ENCODE measurements at places on chromosomes 6 and 20.

GRCh38 chr6:37624606-37625574 lies 72.8 kb downstream of the MDGA1 start:
- peak; percentile 71 for DNase-seq

DNA sequence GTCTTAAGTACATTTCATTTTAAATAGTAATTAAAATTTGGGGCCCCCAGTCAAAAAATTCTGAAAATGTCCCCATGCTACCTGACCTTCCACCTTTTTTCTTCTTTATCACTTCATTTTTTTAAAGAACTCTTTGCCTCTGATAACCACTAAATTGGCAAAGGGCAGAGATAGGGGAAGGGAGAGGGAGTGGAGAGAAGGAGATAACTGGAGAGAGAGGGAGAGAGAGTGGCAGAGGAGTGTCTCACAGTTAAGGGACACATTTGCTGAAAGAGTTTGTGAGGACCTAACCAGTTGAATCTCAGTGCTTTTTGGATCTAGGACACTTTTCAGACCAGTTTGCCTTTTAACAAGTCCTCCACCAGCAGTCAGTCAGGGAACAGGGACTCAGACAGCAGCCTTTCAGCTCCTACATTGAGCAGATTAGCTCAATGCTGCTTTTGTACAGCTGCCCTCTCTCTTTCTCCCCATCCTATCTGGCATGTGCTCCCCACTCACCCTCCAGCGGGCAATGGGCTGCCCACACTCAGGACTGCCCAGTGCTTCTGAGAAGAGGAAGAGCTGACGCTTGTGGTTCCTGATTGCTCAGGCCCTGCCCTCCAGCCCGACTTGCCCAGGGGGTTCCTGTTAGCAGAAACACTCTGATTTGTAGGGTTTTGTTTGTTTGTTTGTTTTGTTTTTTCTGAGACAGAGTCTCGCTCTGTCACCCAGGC lies 14.4 kb downstream of the ARMC2 start:
- DNase-seq, result no peak

GRCh38 chr6:150068720-150069648 lies at the start of gene ULBP3:
TSS of gene ULBP3 (minus strand) at chr6:150069121. CDS start at chr6:150069066, 55 bp downstream.
- peak; percentile 95 for DNase-seq

- DNase-seq, result peak; percentile 29
Observed at GRCh38 chr20:64116016-64116415, 8.7 kb upstream of the NPBWR2 start.

DNA sequence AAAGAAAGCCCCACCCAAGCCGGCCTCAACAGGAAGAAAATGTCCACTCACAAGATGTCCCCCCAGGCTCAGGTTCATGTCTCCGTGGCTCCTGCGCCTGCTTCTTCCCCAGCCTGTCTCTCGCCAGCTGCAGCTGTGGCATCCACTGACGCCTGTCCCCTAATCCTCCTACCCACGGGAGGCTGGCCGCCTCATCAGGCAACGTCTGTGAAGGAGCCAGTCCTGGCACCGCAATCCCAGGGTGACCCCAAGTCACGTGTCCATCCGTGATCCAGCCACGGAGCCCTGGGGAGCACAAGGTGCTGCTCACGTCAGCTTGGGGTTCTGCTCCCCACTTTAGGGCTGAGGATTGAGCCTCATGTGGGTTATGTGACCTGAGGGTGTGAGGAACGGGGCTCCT lies 640.3 kb downstream of the CDH26 start:
- DNase-seq, result no peak

DNA sequence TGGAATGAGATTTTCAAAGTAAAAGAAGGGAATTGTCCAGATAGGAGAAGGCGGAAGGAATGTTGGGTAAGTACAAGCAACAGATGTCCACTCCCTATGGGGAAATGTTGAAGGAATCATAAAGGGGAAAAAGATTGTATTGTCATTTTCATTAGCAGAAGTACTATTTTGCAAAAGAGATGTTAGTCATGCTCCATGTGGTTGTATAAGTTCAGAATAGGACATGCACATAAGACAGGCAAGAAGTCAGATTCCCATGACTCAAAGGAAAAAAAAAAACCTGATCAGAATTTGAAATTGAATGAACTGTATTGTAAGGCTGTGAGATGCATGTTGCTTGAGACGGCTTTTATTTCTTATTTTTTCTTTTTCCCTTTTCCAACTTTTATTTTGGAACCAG lies 36.8 kb downstream of the GRM1 start:
- no peak for DNase-seq

DNA sequence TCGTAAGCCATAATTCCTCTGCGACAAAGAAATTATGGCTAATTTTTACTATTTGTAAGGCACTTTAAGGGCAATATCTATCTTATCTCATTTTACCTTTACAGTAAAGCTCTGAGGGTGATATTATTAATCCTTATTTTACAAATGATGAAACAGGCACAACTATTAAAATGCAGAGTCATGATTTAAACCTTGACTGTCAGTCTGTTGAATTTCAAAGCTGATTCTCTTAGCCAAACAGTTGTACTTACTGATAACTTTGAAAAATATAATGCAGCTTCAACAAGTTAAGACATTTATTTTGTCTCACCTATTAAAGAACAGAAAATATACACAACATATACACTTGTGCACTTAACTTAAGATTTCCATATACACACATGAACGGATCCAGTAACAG lies 88.2 kb downstream of the SMPDL3A start:
- no peak for DNase-seq

DNA sequence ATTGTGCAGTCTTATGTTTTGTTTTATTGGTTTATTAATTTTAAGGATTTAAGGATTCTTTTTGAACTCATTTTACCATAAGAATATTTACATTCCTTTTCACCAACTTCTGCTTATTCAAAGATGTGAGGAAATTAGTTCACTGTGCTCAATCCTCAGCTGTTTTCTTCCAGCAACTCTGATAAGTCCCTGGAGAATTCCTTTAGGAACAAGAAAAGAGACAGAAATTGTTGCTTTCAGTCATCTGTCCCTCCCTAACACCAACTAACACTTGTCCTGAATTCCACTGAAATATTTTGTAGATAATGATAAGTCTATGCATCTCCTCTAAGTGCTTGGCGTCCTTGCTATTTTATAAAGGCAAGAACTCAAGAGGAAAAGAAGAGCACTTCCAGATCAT lies 334.8 kb upstream of the MARCKS start:
- no peak for DNase-seq

GRCh38 chr20:39651645-39652325 lies 689.6 kb downstream of the DHX35 start:
- no peak for DNase-seq

DNA sequence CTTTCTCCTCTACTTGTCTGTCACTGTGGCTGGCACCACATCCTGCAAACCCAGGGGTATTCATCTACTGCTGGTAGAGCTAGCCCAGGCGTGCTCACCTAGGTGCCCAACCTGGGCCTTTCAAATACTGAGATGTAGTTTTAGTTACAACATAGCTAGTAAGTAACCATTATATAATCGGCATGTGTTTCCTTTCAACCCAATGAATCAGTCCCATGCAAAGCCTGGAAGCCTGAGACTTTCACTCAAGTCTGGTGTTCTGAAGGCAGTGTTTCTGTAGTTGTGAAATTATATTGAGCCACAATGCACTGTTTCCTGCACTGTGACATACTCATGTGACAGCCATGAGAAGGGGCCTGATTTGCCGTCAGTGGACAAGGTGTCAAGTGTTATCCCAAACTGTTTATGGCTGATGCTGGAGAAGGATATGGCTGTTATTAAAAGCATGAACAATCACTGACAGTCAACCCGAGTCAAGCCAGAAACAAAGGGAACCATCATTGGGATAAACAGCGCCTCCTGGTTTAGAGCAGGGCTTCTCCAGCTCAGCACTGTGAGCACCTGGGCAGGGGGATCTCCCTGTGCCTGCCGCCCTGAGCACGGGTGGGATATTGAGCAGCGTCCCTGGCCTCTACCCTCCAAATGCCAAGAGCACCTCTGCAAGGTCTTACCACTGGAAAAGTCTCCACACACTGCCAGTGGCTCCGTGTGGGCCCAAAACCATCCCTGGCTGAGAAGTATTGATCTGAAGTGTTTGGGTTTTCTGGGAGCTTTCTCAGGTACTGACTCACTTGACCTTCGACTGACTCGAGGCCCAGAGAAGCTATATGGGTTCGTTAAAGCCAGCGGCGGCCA lies 1.6 kb downstream of the PSMA7 start:
- DNase-seq, result no peak
